Stimulated activated CD4-positive, alpha-beta T cell treated with anti-CD3 and anti-CD28 coated beads, Interleukin-1b, Interleukin-23, amount 100 ng/mL, for 1 hour (primary cell): ENCODE measurements at places on chromosomes 3 and 15.

GRCh38 chr3:88167704-88168103, 17.9 kb downstream of the C3orf38 start:
- no peak for DNase-seq

- no peak for DNase-seq
Observed at GRCh38 chr3:129016356-129016719, 15.2 kb downstream of the EFCC1 start.

DNA sequence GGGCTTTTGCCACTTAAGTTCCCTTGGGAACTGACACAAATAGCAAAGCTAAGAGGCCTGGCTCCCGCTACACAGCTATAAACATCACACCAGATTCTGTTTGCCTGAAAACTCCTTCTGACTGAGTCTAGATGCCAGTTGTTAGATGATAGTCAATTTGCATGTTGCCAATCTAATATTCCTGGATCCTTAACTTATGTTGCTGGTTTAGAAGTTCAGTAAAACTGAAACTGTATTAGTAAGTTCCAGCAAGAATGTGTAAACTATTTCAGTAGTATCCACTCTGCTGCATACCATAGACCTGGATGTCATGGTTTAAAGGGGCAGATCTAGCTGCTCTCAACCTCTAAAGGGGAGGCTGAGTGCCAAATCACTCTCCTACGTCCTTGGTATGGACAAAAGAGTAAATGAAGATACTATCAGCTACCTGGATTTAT, 27.1 kb upstream of the LACTB start:
- DNase-seq = no peak

DNA sequence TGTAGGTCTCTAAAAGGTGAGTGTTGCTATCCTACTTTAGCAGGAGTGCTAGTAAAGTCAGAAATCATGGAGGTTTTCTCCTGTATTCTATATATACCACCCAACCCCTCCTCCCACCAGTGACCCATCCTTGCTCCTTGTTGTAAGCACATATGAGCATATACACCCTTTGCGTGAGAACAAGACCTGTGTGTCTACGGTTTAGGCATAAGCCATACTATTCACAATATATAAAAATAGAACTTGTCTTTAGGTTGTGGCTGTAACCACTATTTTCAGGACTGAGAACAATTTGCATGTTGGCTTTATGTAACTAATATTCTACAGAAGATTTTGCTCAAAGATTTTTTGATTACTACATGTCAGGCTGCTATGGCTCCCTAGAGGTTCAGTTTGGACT, 59.1 kb upstream of the TOP2B start:
- DNase-seq = no peak

- DNase-seq = no peak
Observed at GRCh38 chr15:75620058-75620820, 5.3 kb downstream of the SNUPN start.

GRCh38 chr3:168847291-168847883, 751.7 kb upstream of the GOLIM4 start:
- DNase-seq = no peak

- DNase-seq = no peak
Observed at GRCh38 chr15:86079508-86080266, at the start of gene AGBL1. Gene AGBL1, plus strand, starts transcription at chr15:86079871.

DNA sequence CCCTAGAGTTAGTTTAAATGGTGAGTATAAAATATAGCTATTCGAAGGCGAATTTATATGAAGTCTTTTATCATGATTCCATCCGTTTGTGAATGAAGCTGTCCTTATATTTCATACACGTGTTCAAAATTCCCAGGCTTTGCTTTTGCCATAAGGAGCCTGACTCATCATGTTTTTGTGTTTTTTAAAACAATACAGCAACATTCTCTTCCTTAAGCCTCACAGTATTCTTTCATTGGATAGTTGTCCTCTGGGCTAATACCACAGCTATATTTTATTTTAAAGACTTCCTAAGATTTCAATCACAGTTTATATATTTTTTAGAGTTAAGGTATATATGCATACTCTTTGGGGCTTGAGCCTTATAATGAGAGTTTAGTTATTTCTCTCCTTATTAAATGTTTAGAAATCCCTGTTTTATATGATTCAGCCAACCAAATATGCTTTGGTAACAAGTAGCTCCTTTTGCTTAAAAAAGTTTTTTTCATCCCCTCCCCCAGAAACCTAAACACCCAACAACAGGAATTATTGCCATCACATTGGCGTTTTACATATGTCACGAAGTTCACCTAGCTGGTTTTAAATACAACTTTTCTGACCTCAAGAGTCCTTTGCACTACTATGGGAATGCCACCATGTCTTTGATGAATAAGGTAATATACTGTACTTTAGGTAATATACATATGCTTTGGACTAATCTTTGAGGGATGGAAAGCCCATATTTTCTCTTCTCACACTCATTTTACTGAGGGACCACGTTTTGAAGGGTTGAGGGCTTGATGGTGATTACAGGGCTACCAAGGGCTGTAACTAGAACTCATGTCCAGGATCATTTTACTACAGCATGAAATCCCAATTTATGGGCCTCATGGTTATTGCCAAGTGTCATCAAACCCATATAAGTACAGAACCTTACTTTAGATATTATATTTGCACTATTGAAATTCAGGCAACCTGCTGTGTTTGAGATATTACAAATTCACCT, 28.5 kb downstream of the ST3GAL6 start:
- no peak for DNase-seq

- no peak for DNase-seq
Observed at GRCh38 chr3:109131276-109131675, 5.2 kb upstream of the C3orf85 start.

DNA sequence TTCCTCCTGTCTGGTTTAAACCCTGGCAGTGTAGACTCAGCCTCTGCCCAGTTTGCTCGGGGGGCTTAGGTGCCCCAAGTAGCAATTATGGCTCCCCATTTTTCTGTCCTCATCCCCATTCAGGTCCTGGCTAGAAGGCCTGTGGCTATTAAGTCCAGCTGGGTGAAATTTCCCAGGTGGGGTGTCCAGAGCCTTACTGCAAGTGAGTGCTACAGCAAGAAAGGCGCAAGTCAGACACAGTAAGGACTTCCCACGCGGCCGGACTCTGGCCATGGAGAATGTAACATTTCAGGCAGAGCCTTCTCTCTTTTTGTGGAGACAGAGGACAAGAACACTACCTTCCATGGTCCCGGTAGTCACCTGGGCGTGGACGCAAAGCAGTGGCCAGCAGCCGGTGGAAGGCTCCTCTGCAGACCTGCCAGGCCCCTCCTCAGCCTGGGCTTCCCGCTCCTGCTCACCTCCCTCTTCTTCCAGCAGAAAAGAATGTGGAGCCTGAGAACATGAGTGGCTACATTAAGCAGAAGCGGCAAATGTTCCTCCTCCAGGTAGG, 23.3 kb downstream of the CFAP100 start:
- no peak for DNase-seq

GRCh38 chr3:54376939-54377578, 254.7 kb downstream of the CACNA2D3 start:
- no peak for DNase-seq

DNA sequence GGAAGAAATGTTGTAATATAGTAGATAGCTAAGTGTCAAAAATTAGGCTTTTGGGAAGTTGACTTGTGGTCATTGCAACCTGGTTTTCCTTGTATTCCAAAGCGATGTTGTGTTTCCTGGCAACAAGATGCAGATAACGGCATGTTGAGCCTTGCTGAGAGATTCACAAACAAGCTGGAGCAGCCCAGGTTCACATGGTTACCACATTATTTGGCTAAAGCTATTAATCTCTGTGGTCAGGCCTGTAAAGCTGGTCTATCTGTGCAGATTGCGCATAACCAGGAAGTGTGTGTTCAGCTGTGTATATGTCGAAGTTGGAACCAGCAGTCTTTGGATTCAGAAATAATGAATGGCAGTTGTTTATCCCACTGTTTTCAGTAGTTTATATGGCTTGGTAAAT, 6.6 kb downstream of the TIPARP start:
- DNase-seq = no peak

DNA sequence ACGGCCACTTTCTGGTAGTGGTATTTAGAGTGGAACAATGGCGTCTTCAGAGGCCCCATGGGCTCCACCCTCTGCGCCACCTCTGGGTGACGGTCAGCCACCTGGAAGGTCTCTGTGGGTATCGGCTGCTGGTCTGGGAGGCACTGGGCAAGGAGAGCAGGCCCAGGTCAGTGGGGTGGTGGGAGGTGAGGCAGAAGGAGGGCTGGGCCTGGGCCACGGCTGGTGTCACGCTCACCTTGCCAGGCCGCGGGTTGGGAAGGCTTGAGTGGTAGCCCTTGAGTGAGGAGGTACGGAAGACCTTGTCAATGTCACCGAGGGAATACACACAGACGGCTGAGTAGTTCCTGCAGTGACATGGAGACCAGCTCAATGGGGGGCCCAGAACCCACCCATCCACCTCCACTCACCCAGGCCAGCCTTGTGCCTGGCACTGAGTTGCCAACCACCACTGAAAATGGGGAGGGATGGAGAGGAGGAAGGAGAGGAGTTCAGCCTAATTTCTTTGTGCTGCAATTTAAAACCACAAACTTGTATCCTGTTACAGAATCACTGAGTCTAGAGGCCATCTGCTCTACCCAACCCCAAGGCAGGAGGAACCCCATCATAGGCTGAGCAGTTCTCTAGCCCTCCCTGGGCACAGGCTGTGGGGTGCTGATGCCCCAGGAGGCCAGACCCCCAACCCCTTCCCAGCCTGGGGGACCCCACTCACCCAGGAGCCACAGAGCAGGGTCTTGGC, 19.0 kb downstream of the SEMA7A start:
- no peak for DNase-seq

DNA sequence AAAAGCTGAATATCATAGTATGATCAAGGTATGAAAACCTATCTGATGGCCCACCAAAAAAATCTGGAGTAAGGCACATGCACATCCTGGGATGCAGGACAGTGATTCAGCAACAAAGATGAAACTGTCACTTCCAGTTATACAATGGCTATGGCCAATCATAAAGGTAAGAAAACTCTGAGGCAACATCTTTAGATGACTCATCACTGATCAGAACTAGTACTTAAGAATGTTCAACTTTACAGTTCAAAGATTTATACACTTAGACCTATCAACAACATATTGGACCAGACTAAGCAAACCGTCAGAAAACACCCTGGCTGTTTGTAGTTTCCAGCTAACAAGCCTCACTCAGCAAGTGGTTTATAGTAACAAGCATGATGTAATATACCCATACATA, 21.3 kb upstream of the PLCH1 start:
- no peak for DNase-seq

DNA sequence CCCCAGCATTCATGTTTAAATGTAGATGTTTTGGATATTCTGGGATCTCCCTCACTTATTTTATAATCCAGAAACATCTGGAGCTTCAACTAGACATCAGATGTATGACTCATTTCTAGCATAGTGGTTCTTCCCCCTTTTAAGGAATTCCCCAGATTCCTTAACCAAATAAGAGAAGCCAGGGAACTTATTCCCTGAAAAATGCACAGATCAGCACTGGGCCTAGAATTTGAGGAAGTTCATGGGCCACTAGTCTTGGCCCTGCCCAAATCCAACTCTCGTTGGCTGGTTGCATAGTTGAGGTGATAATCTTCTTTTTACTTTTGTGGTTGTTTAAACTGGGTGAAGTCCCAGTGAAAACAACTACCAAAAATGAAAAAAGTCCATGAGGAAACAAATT, 20.4 kb downstream of the RARRES1 start:
- DNase-seq = no peak

- no peak for DNase-seq
Observed at GRCh38 chr3:123739106-123739505, 145.0 kb downstream of the MYLK start.

GRCh38 chr3:107133891-107134290, 243.3 kb upstream of the CCDC54 start:
- no peak for DNase-seq

DNA sequence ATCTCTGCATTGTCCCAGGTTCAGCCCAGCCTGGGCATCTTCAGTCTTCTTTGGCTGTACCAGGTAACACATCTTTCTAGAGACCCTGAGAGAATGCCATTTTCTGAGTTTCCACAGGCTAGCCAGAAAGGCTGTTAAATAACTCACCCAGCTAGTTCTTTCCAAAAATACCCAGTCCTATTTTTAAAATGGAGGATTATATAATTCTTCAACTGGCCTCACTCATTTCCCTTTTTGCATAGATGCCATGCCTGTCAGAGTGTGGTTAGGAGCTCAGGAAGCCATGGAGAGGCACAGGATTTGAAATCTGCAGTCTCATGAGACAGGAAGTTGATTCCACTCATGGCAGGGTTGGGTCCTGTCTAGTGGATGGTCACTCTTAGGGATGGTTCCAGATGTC, 39.8 kb downstream of the CEMIP start:
- DNase-seq = no peak

- no peak for DNase-seq
Observed at GRCh38 chr3:52023860-52024764, 28.4 kb upstream of the RPL29 start.

- DNase-seq = no peak
Observed at GRCh38 chr15:66956672-66957430, 108.6 kb upstream of the SMAD3 start.

GRCh38 chr15:89673165-89673512, 6.0 kb downstream of the PLIN1 start:
- no peak for DNase-seq

GRCh38 chr3:33089515-33089914, 7.4 kb downstream of the GLB1 start:
- DNase-seq = no peak

DNA sequence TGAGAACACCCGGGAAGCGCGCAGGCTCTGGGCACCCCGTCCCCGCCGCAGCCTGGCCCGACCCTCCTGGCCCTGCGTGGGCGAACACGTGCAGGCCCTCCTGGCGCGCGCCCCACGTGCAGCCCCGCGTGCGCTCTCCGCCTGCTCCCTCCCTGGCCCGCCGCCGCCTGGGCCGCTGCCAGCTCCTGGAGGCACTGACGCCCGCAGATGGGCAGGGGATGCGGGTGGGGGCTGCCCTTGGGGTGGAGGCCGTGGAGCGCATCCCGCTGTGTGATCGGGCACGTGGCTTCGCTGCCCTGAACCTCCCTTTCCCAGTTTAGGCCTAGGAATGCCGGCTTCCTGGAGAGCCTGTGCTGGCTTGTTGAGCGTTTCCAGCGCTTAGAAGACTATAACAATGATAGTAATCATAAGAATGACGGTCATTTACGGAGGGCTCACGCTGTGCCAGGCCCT, 104.6 kb upstream of the SLC6A6 start:
- no peak for DNase-seq

- DNase-seq = no peak
Observed at GRCh38 chr3:53147903-53148400, 13.1 kb upstream of the PRKCD start.

DNA sequence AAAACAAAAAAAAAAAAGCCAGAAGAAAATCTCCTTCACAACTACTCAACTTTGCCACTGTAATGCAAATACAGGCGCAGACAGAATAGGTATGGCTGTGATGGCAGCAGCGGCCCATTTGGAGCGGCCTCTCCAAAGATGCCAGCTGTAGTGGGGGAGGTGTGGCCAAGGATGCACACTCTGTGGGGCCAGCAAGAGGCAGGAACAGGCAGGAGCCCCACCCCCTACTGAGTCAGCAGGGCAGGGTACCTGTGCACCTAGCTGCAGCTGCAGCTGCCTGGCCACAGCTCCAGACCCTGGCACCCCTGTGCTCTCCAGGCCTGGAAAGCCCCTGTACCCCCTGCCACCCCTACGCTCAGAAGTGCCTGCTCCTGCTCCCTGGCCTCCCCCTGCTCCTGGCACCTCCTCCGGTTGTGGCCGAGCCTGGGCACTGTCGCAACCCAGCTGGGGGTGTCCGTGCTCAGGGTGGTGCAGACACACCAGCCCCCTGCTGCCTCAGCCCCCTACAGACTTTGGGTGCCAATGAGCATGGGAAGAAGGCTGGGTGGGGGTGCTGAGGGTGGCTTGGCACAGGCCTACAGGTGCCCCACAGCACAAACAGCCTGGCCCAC, 312.7 kb downstream of the ULK4 start:
- no peak for DNase-seq

- DNase-seq = no peak
Observed at GRCh38 chr3:135311699-135312098, 516.6 kb downstream of the EPHB1 start.
